ENCODE measurements at places on chromosomes 3 and 15. TPM values are rescaled to one million over a fixed set of nuclear protein-coding genes. Genes with fewer than 3 reads are reported as not detected.

DNA sequence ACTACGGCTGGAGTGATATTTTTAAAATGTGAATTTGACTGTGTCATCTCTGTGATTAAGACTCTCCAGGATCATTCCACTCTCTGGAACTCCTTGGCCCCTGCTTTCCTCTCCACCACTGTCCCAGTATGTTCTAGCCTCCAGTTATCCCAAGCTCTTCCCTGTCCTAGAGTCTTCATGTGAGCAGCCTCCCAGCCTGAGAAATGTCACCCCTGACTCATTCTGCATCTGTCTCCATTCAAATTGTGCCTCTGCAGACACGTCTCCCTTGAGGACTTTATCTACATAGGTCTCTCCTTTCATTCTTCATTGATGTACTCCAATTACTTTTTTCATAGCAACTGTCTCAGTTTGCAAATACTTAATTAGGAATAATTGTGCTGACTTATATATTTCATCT is 317.7 kb upstream of the ADAMTS9 start:
- no peak for DNase-seq

DNA sequence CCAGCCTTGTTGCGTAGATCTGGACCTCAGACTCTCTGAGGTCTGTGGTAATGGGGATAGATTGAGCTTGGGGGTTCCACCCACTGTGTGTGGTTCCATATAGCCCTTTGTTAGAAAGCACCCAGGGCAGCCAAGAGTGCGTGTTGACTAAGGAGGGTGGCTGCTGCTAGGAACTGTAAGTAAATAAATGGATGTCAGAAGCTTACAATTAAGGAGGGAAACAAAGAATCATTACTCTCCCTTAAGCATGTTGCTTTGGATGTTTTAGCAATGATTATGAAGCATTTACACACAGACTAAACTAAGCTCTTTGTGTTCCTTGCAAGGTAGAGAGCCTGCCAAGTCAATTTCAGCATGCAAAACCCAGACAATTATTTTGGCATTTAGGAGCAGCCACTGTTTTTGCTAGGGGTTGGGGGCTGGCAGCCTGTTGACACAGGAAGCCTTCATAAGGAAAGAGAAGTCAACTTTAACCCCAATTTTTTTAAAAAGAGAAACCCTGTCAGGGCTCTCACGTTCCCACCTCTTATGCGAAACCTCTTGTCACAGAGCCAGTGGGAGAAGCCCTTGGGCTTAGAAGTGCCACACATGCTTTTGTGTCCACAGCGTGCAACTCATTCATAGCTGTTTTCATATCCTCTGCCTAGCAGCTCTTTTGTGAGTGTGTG is 127.8 kb downstream of the CMSS1 start:
- no peak for DNase-seq

DNA sequence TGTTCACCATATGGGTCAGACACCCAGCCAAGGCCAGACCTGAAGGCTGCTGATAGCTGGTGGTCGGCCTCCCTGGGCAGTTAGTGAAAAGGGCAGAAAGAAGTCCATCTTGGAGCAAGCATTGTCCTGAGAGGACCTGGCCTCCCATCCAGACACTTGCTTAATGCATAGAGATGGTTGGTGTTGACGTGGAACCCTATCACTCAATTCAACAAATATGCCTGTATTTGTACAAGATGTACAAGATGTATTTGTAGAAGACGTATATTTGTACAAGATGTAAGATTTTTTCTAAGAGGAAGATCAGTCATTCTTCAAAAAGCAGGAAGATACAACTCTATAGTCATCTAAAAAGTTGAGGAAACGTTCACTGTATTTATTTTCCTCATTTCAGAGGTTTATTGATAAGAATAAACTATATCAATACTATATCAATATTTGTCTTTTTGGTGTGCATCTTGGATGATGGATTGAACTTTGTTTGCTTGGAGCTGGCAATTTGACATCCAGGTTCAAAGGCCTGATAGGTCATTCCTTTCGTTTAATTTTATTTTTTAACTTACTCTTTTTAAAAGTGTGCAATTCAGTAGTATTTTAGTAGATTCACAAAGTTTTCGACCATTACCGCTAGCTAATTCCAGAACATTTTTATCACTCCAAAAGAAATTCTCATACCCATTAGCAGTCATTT is 5.9 kb downstream of the TMEM42 start:
- DNase-seq = no peak

GRCh38 chr3:58633157-58633865 is 33.3 kb downstream of the FAM3D start:
- DNase-seq = no peak

- no peak for DNase-seq
These were observed 84.6 kb upstream of the KLF13 start for GRCh38 chr15:31241888-31242522.

- DNase-seq = no peak
These were observed 52.8 kb downstream of the CORO2B start for GRCh38 chr15:68631601-68632051.

DNA sequence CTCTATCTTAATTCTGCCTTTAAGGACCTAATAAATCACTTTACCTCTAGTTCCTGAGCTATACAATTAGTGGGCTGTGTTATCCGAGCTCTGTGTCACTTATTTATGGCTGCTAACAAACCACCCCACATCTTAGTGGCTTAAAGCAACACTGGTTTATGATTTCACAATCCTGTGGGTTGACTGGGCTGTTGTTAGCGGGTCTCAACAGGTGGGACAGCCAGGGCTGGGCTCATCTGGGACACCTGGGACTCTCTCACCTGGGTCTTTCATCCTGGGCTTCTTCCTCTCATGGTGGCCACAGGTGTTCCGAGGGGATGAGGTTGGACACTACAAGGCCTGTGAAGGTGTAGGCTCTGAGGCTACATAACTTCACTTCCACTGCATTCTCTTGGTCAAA is 35.8 kb upstream of the CHST2 start:
- DNase-seq = no peak

- DNase-seq = no peak
These were observed 4.9 kb downstream of the ISL2 start for GRCh38 chr15:76341366-76342057.

DNA sequence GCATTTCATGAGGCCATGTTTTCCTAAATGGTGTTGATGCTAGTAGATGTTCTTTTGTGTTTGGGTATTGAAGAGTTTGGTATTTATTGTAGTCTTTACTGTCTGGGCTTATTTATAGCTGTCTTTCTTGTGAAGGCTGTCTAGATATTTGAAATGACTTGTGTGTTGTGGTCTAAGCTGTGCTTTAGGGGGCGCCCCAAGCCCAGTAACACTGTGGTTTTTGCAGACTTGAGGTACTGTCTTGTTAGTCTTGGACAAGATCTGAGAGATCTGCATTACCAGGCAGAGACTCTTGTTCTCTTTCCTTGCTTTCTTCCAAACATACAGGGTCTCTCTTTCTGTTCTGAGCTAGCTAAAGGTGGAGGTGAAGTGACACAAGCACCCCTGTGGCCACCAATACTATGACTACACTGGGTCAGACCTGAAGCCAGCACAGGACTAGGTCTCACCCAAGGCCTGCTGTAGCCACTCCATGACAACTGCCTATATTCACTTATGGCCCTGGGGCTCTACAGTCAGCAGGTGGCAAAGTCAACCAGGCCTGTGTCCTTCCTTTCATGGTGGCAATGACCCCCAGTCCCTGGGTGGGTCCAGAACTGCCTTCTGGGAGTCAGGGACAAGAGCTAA is 152.1 kb upstream of the TBC1D5 start:
- no peak for DNase-seq

DNA sequence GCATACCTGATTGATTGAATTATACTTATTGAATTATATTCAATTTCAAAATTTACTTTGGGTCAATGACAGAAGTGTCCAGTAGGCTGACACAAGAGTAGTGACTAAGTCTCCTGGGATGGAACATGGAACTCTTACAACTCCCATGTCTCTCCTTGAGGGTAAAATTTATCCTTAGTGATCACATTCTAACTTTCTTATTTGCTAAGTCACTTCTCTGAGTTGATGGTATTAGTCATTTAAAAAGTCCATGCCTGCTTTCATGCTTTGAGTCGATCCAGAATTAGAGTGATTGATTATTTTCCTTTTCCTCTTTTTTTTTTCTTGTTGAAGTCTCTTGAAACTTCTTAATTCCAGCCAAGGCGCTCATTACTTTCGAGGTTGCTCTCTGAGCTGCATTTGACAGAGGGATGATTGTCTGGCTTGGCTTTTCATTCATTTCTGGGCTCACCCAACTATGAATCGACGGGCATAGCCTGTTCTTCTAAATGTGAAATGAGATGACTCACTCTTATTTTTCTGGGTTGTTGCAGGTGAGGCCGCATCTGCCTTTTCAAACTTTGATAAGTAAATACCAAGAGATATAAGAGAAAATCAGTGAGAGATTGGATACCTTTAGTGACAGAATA is 34.9 kb downstream of the LRRC3B start:
- DNase-seq = no peak

DNA sequence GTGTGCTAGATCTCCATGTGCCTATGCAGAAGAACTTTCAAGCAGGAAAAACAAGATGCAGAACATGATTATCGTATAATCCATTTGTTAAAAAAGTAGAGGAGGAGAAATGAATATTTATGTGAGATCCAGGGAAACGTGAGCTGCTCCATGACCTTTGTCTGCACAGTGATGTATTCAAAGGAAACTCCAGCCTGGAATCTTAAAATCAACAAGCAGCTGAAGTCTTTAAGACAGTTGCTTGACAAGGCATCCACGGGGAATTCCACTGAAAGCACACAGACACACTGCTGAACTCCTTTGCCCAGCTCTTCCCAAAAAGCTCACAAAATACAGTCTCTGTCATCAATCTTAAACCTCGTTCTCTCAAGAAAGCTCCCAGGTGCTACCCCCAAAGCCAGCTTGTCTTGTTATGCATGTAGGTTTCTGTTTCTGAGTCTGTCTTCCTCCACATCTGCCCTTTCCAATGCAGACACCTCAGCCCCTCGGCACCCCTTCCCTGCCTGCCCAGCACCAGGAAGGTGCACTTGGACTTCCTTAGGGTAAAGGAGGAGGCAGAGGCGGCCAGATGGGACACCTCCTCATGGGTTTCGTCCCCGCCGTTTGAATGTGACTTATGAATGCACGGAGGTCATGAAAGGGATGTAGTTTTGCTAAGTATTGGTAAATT is 28.7 kb downstream of the LRRK1 start:
- DNase-seq = no peak

DNA sequence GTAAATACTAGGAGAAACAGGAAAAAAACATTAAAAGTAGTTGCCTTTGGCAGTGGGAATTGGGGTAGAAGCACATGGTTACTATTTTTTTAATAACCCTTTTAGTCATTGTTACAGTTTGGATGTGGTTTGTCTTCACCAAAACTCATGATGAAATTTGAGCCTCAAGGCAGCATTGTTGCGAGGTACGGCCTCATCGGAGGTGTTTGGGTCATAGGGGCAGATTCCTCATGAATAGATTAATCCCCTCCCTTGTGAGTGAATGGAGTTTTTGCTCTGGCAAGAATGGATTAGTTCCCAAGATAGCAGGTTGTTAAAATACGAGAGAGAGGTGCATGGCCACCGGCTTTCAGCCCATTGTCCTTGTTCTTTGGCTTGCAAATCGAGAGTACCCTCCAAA is 92.6 kb downstream of the LEKR1 start:
- no peak for DNase-seq

- no peak for DNase-seq
These were observed 2.4 kb downstream of the SLCO3A1 start for GRCh38 chr15:91855684-91856489.

DNA sequence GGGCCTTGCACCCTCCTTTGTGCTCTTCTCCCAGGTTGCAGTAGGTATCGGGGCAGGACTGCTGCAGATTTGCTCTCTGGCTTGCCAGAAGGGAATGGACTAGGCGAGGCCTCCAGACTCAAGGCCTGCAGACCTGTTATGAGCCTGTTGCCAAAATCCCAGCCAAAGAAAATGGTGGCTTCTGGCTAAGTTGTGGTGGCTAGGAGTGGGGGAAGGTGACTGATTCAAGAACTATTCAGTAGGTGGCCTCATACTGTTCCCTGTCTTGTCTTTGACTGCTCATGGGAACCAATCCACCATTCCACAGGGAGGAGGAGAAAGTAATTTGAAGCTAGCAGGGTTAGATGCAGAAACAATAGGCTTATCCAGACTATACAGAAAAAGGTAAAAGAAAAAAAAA is 380.4 kb upstream of the PROK2 start:
- DNase-seq = no peak

DNA sequence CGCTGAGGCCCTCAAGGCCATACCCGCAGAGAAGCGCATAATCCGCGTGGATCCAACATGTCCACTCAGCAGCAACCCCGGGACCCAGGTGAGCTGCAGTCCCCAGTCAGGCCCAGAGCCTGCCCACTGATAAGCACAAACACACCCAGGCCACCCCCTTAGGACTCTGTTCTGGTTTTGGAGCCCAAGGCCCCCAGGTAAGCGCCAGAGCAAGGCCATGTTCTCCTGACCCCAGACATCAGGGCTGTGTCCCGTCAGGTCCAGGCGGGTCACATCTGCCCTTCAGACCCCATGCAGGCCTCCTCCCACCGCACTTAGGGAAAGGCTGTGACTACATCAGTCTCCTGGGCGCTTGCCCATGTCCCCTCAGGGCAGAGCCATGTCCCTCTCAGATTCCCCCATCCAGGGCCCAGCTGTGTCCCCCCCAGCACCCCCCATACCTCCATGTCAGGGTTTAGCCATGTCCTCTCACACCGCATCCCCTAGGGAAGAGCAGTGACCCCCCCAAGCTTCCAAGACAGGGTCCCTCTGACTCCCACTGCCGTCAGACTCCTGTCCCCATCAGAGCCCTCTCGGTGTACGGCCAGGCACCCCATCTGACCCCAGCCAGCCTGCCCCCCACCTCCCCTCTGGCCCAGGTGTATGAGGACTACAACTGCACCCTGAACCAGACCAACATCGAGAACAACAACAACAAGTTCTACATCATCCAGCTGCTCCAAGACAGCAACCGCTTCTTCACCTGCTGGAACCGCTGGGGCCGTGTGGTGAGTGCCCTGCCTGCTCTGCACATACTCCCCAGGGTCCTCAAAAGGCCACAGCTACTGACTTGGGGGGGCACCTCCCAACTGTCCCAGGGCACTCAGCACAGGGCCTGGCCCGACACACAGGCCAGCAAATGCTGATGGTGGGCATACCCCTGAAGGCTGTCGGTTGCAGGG is 1.6 kb downstream of the PARP3 start:
- no peak for DNase-seq

DNA sequence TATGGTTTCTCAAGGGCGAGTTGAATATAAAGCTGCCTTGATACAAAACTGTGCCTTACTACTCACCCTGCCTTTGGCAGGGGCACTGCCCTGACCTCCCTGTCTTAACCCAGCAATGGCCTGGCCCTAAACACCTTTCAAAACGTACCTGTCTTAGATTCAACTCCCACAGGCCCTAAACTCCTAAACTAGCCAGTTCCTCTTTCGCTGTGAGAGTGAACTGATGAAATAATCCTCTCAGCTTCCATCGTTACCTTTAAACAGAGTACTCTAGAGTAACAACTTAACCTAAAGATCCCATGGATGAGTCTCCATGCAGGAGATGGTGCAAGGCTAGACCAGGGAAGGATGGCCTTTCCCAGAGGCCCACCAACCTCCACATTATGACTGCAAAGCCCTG is 133.0 kb upstream of the THBS1 start:
- DNase-seq = no peak

TMEM108 gene
- total RNA-seq = 0.53 TPM

RFTN1 gene
- total RNA-seq = 78.3 TPM

FBXO40 gene
- total RNA-seq = not detected

CCR1 gene
- total RNA-seq = not detected

MESP2 gene
- total RNA-seq = 0.15 TPM

P3H2 gene
- total RNA-seq = 41.9 TPM

ARNT2 gene
- 1.3 TPM for total RNA-seq

TMIE gene
- not detected for total RNA-seq

Measured in glomerular endothelial cell (primary cell).